Stimulated activated CD4-positive, alpha-beta T cell treated with anti-CD3 and anti-CD28 coated beads, Interleukin-1b, Interleukin-23, amount 100 ng/mL, for 24 hours (primary cell): ENCODE measurements at places on chromosomes 6 and 20.

GRCh38 chr6:116156405-116157326, 30.7 kb upstream of the COL10A1 start:
- DNase-seq: no peak

DNA sequence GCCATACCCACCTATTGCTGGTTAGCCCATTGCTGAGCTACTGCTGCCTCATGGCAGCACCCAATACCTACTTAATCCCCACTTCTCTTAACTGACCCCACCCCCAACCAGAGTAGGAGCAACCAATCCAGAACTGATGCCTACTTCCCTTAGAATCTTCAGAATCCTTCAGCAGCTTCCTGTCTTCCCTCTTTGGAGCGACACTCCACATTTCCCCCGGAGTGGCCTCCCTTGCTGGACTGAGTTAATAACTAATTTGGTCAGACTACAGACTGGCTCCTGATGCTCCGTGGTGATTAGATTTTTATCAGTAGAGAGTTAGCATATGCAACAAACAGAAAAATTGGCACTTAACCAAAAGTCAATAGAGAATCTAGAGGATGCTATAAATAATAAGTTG, 51.2 kb upstream of the UBR2 start:
- no peak for DNase-seq

DNA sequence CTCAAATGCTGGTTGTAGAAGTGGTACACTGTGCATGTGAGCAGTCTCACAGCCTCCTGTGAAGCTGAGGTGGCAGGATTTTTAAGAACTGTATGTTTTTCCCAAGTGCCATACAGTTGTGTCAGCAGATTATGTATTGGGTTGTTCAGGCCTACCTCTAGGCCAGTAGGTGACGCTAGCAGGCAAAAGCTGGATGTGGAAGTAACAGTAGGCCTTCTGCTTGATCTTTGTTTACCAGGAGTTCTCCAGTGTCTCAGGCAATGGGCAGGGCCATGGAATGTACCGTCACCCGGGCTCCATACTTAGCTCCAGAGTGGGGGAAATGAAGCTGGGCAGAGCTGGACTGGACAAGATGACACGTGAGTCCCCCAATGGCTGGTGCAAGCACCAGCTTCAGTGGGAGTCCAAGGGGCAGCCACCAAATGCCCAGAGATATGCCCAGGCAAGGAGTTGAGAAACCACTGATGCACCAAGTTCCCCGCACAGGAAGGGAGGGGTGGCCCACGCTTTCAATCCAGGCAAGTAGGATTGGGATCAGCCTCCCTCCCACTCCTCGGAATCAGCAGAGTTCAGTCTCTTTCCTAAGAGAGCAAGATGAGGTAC, 289.7 kb downstream of the HTR1B start:
- no peak for DNase-seq

DNA sequence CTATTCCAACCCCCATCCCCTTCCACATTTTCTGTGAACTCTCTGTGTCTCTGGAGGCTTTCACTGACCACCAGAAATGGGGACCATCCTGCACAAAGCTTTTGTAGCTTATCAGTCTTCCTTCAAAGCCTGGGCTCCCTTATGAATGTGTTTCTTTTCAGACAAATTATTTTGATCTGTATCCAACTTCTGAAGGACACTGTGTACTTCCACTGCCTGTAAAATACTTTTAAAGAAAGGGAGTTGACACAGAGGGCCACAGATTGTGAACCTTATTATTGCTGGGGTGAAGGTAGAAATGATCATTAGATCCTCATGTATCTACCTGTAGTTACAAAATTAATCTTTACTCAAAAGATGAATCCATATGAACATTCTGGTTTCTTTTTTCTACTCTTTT, 135.6 kb downstream of the CARMIL1 start:
- no peak for DNase-seq

GRCh38 chr20:23114448-23115082, 28.4 kb upstream of the CD93 start:
- no peak for DNase-seq

DNA sequence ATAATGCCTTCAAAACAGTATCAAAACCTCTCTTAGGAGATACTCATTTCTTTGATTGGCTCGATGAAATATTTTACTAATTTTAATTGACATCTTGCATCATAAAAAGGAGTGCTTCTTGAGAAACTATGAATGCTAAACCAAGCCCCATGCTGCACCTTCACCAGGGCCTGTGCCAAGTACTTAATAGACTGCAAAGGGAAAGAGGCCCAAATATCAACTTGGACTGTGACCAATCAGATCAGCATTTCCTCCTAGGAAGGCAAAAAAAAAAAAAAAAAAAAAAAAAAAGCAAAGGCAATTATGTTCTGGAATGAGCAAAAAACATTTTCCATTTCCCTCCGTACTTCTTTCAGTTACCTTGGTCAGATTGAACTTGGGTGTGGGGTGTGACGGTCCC, 253.0 kb upstream of the SOX4 start:
- DNase-seq: no peak

DNA sequence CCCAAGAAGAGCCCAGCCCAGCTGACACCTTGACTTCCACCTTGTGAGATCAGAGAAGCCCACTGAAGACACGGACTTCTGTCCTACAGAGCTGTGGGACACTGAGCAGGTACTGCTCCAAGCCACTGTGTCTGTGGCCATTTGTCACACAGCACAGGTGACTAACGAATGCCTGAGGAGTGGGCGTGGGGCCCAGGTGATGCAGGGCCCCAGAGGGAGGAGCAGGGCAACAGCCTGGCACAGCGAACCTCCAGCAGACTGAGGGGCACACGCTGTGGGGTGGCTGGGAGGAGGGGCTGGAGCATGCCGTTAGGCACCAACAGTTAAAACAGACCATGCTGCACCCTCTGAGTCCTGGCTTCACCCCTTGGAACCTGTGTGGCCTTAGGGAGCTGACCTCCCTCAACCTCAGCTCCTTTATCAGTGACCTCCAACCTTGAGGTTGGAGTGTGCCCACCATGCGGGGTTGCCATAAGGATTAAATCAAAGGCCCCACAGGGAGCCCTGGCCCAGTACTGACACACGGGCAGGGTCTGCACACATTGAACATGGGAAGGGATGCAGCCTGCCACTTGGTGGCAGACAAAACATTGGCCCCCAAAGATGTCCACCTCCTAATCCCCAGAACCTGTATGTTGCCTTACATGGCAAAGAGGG, 119.9 kb upstream of the CST7 start:
- no peak for DNase-seq

- no peak for DNase-seq
Observed at GRCh38 chr6:106309766-106310373, 15.7 kb downstream of the ATG5 start.

DNA sequence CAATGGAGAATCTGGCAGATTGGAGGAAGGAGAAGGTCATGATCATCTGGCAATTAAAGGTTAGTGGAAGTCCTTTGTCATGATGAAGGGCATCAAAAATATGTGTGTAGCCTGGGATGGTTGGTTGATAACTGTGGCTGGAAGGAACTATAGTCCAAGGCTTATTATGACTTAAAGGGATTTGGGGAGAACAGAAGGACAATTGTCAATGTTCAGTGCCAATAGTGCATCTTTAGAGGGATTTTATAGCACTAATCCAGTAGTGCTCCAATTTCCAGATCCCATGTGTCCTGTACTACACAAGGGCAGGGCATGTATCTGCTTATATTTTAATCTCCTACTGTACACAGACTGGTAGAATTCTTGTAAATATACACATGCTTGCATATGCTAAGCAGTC, 5.0 kb upstream of the ZBTB24 start:
- DNase-seq: no peak

DNA sequence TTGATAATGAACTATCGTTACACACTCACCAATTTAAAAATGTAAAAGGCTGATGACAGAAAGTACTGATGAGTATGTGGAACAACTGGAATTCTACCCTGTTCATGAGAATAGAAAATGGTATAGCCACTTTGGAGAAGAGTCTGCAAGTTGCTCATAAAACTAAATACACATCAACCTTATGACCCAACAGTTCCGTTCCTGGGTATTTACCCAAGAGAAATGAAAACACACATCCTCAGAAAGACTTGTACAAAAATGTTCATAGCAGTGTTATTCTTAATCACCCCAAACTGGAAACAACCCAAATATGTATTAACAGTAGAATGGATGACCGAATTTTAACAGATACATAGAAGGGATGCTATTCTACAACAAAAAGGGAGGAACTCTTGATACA, 145.7 kb upstream of the LRFN2 start:
- no peak for DNase-seq

- DNase-seq: no peak
Observed at GRCh38 chr6:119484598-119484997, 135.0 kb upstream of the MAN1A1 start.

GRCh38 chr6:12637960-12638641, 78.5 kb upstream of the PHACTR1 start:
- peak; percentile 9 for DNase-seq

GRCh38 chr6:142746524-142746923, 198.5 kb downstream of the HIVEP2 start:
- no peak for DNase-seq

GRCh38 chr6:41743406-41744235, 3.6 kb downstream of the PGC start:
- no peak for DNase-seq

- no peak for DNase-seq
Observed at GRCh38 chr20:47231382-47232039, 125.0 kb downstream of the ZMYND8 start.

DNA sequence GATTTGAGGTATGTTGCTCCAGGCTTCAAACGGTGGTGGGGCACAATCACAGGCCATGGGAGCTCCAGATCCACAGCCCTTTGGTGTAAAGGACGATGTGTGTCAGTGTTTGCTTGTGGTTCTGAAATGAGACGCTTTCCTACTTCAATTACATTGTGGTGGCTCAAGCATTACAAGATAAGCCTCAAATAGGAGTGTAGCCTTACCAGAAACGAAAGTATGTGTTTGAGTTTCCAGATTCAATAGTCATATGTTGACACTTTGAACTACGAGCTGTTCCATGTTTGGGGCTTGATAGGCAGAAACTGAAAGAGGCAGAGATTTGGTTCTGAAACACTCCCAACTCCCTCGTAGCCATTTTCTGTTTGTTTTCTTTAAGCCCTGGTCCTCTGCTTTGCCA, 187.1 kb downstream of the MYLK4 start:
- no peak for DNase-seq

- DNase-seq: no peak
Observed at GRCh38 chr6:30158475-30159040, 2.5 kb downstream of the TRIM10 start.

GRCh38 chr6:150314230-150315188, 54.3 kb upstream of the IYD start:
- DNase-seq: no peak

- DNase-seq: no peak
Observed at GRCh38 chr20:12331236-12331635, 413.5 kb downstream of the BTBD3 start.

- DNase-seq: no peak
Observed at GRCh38 chr20:1171461-1172093, 13.2 kb downstream of the TMEM74B start.

GRCh38 chr6:22612236-22612635, 42.9 kb downstream of the HDGFL1 start:
- DNase-seq: no peak

GRCh38 chr6:75735491-75736186, 13.4 kb upstream of the MYO6 start:
- DNase-seq: no peak
